ENCODE measurements at places on chromosomes 16 and 17.

GRCh38 chr17:82648742-82649331, 593 bp upstream of the WDR45B start:
- DNase-seq: peak; percentile 8

DNA sequence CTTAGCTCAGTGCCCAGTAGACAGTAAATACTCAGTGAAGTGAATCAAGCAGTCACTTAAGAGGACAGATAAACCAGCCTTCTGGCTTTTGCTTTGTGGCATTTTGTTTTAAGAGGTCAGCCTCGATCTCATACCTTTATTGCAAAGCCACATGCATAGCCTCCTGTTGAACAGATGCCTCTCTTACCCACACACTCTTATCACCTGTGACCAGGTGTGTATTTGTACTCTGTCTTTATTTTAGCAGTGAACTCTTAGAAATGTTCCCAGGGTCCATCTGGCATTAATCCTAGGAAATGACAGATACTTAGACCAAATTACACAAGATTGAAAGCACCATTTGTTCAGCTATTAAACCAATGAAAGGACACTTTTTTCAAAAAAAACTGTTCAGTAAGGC, 1426.5 kb downstream of the CDH11 start:
- DNase-seq: no peak

- DNase-seq: no peak
Observed at GRCh38 chr17:31693433-31694220, 165.4 kb downstream of the COPRS start.

DNA sequence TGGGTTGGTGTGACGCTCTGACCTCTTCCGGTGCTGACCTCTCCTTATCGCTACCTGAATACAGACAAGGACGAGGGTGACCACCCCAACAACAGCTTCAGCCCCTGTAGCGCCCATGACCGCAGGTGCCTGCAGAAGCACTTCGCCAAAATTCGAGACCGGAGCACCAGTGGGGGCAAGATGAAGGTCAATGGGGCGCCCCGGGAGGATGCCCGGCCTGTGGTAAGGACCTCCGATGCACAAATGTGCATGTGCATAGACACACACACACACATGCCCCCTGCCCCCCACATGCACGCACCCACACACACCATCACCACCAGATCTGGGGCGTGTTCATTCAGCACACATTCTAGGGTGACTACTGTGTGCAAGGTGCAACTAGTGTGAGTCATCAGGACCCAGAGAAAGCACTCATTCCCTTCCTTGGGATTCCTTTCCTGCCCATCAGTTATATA, 9.7 kb downstream of the IGFBP4 start:
- no peak for DNase-seq

GRCh38 chr17:77930780-77931768, 27.4 kb upstream of the TNRC6C start:
- no peak for DNase-seq

- DNase-seq: no peak
Observed at GRCh38 chr16:69049146-69049545, 56.3 kb upstream of the HAS3 start.

GRCh38 chr16:66346221-66346620, 20.3 kb upstream of the CDH5 start:
- DNase-seq: no peak

DNA sequence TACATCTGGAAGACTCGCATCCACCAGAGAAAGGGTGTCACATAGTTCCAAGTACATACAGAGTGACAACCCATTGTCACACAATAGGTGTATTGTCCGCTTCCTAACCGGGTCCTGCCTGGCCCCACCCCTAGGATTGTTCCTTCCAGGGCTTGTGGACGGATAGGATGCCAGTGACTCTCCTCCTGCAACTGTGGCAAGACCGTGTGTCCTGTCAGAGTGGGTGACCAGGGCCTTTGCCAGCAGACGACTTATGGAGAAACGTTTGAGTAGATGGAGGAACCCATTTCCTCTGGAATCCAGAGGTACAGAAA, 258.4 kb downstream of the CPPED1 start:
- DNase-seq: no peak

DNA sequence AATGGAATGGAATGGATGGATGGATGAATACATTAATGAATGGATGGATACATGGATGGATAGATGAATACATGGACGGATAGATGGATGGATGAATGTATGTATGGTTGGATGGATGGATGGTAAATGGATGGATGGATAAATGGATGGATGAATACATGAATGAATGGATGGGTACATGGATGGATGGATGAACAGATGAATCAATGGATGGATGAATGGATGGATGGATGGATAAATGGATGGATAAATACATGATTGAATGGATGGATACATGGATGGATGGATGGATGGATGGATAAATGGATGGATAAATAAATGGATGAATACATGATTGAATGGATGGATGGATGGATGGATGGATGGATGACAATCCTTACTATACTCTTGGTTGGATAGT, 26.0 kb downstream of the TMC5 start:
- DNase-seq: no peak

DNA sequence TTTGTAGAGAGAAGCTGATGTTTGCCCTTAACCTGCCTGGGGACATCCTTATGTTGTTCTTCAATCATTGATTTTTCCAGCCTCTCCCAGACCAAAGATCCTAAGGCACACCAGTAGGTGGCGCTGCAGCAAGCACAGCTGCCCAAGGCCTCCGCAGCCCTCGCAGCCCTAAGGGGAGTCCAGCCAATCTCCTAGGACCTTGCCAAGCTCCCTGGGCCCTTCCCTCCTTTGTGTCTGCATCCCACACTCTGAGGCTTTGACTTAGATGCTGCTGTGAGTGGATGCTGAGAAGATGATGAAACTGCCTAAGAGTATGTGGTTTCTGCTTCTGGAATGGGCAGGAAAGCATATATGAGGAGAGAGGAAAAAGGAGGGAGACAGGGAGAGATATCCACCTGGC, 47.1 kb downstream of the SPACA3 start:
- DNase-seq: peak; percentile 52

- DNase-seq: no peak
Observed at GRCh38 chr16:19748389-19749168, 30.5 kb downstream of the IQCK start.

DNA sequence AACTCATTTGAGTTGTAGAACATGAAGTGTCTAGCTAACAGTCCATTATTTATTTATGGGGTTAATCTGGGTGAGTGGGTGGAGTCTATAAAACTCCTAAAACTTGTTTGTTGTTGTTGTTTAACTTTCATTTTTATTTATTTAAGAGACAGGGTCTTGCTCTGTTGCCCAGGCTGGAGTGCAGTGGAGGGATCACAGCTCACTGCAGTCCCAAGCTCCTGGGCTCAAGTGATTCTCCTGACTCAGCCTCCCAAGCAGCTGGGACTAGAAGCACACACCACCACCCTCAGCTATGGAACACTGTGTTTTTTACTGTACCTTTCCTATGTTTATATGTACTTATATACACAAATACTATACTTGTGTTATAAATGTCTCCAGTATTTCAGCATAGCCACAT, 77.8 kb upstream of the CLEC18B start:
- no peak for DNase-seq

- DNase-seq: no peak
Observed at GRCh38 chr16:56861092-56861610, 3.9 kb upstream of the SLC12A3 start.

DNA sequence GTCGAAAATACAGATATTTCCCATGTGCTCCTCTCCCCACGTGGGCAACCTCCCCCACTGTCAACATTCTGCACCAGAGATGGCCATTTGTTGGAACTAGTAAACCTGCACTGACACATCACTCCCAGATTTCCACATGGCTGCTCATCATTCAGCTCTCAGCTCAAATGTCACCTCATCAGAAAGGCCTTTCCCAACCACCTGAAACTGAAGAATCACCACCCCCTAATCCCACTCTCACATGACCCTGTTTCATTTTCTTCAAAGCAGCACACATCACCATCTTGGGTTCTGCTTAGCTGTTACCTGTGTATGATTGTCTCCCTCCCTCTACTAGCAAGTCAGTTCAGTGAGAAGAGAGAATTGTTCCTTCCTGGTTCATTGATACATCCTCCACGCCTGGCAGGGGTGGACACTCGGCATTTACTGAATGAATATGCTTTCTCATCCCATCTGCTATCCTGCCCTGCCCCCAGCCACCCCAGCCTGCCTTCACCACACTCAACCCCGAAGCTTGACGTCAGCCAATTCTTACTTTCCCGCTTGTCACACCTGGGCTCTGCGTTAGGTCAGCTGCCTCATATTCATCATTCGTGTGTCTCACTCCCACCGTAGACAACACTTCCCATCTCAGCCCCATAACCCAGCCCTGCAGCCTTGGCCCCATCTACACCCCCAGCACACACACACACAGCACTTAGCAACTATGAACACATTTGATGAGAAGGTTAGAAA, 1.5 kb downstream of the C17orf114 start:
- DNase-seq: no peak

- DNase-seq: peak; percentile 16
Observed at GRCh38 chr17:58755577-58756245, at the start of gene PPM1E. TSS of gene PPM1E (plus strand) at chr17:58755854.

GRCh38 chr16:87982581-87983041, 31.4 kb downstream of the BANP start:
- no peak for DNase-seq

- DNase-seq: no peak
Observed at GRCh38 chr17:66574123-66574522, 260.8 kb upstream of the CACNG5 start.

DNA sequence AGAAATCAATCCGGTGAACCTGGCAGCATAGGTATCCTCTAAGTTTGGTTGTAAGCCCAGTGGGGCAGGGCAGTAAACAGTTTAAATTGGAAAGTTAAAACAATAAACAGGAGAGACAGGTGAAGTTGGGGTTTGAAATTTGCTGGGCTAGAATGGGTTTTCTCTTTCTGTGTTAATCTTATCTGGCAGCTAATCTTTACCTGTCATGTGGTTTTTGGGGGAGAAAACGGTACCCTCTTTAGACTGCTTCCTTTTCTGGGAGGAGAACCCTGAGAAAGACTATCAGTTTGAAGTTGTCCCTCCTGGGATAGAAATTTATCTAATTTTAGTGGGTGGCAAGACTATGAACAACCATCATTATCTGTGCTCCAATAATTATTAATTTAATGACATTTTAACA, 24.0 kb downstream of the CDH13 start:
- DNase-seq: no peak

DNA sequence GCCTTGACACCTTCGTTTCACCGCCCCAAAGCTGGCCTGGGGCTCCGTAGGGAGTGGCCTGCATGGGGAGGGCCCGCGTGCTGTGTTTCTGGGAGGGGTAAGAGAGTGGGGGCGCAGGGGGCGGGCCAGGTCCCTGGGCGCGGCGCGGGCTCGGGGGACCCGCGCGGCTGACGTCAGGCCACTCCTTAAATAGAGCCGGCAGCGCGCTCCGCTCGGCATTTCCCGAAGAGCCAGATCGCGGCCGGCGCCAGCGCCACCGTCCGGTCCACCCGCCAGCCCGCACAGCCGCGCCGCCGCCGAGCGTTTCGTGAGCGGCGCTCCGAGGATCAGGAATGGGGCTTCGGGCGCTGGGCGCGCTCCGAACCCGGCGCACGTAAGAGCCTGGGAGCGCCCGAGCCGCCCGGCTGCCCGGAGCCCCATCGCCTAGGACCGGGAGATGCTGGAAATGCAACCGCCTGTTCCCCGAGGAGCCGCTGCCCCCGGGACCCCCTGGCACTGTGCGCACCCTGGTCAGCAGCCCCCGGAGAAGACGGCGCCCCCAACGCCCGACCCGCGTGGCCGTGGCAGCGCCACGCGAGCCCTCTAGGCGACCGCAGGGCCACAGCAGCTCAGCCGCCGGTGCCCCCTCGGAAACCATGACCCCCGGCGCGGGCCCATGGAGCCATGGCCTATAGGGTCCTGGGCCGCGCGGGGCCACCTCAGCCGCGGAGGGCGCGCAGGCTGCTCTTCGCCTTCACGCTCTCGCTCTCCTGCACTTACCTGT, at the start of gene HS3ST2:
Gene HS3ST2 (plus strand): TSS at position 215 of the 763 bp plus-strand sequence. CDS start 449 bp downstream, at position 664.
- DNase-seq: no peak

DNA sequence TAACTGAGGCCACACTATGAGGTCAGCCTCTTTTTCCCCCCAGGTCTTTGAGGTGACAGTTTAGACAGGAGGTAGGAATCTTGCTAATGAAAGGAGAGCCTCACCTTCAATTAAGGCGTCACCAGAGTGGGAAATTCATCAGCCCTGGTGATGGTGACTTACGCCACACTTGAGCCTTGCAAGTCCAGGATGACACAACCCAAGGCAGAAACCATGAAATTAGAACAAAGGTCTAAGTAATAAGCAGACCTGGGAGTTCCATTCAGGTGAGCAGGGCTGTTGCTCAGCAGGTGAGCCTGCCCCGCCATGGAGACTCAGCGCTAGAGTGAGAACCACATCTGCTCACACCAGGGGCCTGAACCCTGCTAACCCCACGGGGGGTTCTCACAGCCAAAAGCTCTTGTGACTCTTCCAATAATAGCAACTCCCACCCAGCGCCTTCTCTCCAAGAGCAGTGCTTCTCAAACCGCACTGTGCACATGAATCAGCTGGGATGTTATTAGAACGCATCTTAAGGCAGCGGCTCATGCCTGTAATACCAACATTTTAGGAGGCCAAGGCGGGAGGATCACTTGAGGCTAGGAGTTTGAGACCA, 28.7 kb upstream of the KIFC3 start:
- no peak for DNase-seq

- DNase-seq: peak; percentile 59
Observed at GRCh38 chr17:8366231-8366630, 10.3 kb downstream of the KRABD2 start.

- no peak for DNase-seq
Observed at GRCh38 chr16:1526608-1527555, 6.6 kb upstream of the TMEM204 start.

GRCh38 chr16:77974883-77975282, 47.5 kb upstream of the CLEC3A start:
- DNase-seq: no peak

DNA sequence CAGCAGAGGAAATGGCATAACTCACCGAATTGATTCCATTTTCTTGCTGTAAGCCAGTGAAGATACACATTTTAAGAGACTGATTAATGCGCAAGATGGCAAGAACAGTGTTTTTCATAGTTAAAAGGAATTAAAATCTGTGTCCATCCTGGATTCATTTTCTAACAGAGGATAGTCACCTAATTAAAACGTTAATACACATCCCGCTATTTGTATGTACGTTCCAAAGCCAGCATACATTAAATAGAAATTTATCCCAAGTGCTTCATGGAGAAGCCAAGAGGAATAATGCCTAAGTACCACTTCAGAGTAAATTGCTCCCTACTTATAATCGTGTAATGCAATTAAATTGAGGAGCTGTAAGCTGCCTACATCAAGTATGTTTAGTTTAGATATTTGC, 49.9 kb downstream of the RBFOX1 start:
- DNase-seq: no peak

- no peak for DNase-seq
Observed at GRCh38 chr16:11637320-11637719, 30.9 kb upstream of the SNN start.

Measured in kidney capillary endothelial cell (primary cell).